ENCODE measurements at places on chromosomes 5 and 9.

GRCh38 chr9:7996558-7996957 lies 197.0 kb upstream of the DMAC1 start:
- DNase-seq: no peak

DNA sequence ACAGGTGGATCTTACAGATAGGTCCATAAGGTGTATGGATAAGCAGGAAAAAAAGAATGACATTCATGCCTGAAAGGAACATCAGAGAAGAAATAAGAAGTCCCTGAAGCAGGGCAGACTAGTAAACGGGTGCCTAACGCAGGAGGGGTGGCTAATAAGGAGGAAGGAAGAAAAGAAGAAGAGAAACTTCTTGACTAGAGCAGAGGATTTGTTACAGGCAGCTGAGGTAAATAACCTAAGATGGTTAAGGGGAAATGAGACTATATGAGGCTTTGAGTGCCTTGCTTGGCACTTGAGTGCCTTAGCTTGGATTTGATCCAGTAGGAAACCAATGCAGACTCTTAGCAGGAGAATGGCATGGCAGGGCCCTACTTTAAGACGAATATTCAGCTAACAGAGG lies 313.5 kb upstream of the PDE4D start:
- DNase-seq: no peak

DNA sequence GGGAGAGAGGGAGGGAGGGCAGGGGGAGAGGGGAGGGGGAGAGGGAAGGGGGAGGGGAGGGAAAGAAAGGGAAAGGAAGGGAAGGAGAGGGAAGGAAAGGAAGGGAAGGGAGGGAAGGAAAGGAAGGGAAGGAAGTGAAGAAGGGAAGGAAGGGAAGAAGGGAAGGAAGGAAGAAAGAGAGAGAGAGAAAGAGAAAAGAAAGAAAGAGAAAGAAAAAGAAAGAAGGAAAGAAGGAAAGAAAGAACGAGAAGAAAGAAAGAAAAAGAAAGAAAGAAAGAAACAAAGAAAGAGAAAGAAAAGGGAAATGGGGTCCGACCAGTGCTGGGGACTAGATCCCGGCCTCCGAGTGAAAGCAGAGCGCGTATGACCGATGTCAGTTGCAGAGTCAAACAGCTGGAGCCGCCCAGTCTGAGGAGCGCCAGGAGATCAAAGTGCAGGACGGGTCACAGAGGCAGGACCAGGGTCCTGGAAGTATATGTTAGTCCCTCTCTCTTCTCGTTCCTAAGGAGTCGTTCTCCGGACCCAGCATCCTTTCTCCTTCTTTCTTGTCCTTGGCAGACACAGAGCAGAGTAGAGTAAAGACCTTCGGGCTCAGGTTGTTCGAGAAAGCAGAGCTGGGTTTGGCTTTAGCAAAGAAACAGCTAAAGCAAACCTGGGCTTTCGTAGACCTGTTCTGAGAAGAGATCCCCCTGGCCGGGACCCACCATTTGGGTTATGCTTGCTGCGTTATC lies 305.4 kb upstream of the MSX2 start:
- DNase-seq: no peak

DNA sequence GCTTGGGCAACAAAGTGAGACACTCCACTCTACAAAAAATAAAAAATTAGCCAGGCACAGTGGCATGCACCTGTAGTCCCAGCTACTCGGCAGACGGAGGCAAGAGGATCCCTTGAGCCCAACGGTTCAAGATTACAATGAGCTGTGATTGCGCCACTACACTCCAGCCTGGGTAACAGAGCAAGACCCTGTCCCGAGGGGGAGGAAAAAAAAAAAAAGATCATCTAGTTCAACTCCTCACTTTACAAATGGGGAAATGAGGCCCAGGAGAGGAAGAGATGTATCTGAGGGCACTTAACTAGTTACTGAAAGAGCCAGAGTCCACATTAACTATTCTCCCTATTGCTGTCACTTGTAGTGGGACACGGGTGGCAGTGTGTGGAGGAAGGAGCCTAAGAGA lies 13.8 kb downstream of the PDCL start:
- DNase-seq: no peak

DNA sequence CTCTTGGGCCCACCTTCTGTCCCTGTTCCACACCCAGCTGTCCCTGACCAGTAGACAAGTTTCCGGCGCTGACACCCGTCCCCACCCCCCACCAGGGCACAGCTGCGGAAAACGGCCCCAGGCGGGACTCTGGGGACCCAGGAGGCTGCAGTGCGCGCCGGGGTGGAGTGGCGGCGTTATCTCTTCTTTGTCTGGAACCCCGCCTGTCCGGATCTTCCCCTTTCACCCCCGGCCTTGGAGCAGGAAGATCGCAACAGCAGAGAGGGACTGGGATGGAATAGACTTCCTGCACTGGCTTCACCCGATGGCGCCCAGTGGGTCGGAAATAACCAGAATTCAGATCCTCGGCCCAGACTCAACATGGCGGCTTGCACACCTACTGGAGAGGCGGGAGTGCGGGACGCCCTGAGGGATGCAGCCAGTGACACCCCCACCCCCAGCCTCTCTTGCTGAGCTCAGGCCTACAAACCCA lies 4.7 kb downstream of the PAX5 start:
- DNase-seq: no peak

GRCh38 chr5:50751064-50751657 lies 84.7 kb downstream of the PARP8 start:
- peak; percentile 42 for DNase-seq

- DNase-seq: no peak
These were observed 59.3 kb upstream of the CD180 start for GRCh38 chr5:67255881-67256280.

- DNase-seq: no peak
These were observed 27.1 kb upstream of the PRR16 start for GRCh38 chr5:120436996-120437395.

- peak; percentile 7 for DNase-seq
These were observed 176.6 kb upstream of the TBCA start for GRCh38 chr5:77952636-77953212.

- DNase-seq: no peak
These were observed 56.6 kb downstream of the CFAP90 start for GRCh38 chr5:7794311-7794710.

- no peak for DNase-seq
These were observed 78.1 kb upstream of the SPATA31C2 start for GRCh38 chr9:88216126-88216995.

DNA sequence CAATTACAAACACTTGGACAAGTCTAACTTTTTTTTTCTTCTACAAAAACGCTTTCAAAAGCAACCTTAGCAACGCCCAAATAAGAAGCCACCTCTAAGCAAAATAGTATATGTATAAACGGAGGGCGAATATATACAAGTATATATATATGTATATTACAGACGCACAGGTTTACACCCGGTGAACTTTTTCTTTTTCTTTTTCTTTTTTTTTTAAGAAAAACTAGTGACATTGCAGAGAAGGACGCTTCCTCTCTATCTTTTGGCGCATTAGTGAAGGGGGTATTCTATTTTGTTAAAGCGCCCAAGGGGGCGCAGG lies 200 bp downstream of the NPR3 start:
- DNase-seq: no peak

GRCh38 chr5:150129813-150130492 lies 25.7 kb downstream of the PDGFRB start:
- DNase-seq: no peak

DNA sequence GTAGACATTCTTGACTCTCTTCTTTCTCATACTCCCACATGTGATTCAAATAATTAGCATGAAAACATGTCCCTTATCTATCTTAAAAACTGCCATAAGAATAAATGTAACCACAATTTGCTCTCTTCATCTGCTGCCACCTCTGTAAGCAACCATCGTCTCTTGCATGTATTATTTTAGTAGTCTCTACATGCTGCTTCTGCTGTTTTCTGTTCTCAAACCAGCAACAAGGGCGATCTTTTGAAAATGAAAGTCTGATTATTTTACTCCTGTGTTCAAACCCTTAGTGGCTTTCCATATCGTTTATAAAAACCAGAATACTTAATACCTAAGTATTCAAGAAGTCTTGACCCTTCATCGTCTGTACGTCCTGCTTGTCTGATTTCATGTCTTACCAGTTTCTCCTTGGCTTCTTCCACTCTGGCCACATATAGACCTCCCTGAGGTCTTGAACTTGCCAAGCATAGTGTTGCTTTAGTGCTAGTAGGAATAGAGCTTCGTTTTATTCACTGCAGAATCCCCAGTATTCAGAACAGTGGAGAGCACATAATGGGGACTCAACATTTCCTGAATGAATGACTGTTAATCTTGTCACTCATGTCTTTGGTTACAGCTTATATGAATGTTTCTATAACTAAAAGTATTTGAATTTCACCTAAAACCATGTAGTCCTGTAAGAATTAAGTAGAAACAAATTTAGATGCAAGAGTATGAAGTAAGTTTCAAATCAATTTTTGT lies 10.6 kb downstream of the CDC42SE2 start:
- no peak for DNase-seq

GRCh38 chr5:1730487-1730847 lies 69.2 kb downstream of the MRPL36 start:
- no peak for DNase-seq

GRCh38 chr5:107576155-107576554 lies 94.6 kb downstream of the EFNA5 start:
- DNase-seq: no peak

GRCh38 chr5:156783092-156783491 lies 67.0 kb upstream of the PPP1R2B start:
- DNase-seq: no peak

GRCh38 chr9:77604316-77604715 lies 43.8 kb downstream of the GNA14 start:
- DNase-seq: no peak

DNA sequence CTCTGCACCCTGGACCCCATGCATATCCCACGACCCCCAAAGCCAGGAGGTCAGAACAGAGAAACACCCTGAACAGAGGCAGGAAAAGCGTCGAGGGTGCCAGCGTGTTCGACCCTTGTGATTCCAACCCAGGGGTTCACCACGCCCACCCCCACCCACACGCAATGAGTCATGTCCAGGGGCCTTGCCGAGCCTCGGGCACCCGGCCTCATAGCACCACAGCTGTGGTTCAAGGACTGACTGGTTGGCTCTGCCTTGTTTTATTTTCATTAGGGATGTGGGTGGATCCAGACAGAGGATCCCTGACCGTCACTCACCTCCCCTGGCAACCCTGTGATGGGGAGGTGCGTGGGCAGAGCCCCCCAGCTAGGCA lies 9.5 kb upstream of the QSOX2 start:
- no peak for DNase-seq

- no peak for DNase-seq
These were observed 46.9 kb upstream of the FREM1 start for GRCh38 chr9:14957109-14957508.

- DNase-seq: no peak
These were observed 917 bp downstream of the NHP2 start for GRCh38 chr5:178152491-178153444.

DNA sequence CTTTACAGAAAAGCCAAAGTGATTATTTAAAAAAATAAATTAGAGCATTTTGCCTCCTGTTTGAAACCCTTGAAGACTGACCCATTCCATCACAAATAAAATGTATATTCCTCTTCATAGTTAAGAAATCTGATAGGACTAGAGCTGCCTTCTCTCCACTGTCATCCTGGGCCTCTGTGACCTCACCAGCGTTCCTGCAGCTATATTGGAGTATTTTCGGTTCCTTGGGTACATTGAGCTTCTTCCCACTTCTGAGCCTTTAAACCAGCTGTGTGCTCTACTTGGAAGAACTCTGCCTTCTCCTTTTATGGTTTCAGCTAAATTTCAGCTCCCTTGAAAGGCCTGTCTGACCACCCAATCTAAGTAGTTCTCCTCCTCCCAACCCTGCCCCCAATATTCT lies 99.1 kb upstream of the ABCA1 start:
- DNase-seq: no peak

DNA sequence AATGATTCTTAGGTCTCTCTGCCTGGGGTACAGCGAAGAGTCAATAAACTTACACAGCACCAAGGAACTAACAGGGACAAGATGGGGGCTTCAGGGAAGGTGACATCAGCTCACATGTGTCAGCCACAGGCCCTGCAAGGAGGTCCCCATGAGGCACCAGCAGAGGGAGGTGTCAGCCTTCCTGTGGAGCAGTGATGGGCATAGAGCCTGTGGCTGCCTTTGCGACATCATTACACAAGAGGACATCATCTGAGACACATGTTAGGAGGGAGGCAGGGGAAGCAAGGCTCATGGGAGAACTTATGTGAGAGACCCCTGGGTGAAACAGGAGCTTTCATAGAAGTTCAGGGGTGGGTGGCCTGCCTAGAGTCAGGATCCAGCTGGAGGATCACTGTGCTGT lies 389.6 kb downstream of the SEMA5A start:
- no peak for DNase-seq

- peak; percentile 45 for DNase-seq
These were observed 28.2 kb downstream of the RETREG1 start for GRCh38 chr5:16588434-16589214.

GRCh38 chr9:2363138-2363745 lies 258.3 kb upstream of the VLDLR start:
- DNase-seq: no peak

GRCh38 chr5:2748861-2749513 lies 2.5 kb downstream of the IRX2 start:
- no peak for DNase-seq

DNA sequence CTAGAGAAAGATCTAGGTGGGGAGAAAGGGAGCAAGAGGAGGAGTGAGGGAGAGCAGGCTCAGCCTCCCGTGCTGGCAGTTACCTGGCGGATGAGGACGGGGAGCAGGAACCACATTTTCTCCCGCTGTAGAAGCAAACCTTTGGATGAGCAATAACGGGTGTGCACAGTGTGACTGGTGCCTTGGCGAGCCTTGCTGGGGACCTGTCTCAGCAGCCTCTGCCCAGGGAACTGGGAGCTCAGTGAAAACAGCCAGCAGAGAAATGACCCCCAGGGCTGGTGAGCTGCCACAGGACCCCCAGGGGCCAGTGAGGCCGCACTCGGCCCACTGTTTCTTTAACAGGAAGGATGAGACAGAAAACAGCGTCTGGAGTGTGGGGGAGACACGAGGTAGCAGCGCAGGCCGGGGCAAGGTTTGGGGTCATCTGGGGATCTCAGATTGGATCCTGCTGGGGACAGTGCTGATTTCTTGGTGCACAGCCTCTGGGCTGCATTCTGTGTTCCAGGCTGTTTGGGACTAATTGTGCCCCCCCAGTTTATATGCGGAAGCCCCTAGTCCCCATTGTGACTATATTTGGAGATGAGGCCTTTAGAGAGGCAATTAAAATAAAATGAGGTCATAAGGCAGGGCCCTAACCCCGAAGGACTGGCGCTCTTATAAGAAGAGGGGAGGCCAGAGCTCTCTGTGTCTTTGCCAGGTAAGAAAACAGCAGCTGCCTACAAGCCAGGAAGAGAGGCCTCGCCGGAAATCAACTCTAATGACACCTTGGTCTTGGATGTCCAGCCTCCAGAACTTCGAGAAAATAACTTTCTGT lies 118.8 kb upstream of the PHYKPL start:
- no peak for DNase-seq

GRCh38 chr5:66981266-66982055 lies 215.1 kb downstream of the CD180 start:
- peak; percentile 37 for DNase-seq

GRCh38 chr9:105114964-105115728 lies 129.3 kb upstream of the SLC44A1 start:
- no peak for DNase-seq

DNA sequence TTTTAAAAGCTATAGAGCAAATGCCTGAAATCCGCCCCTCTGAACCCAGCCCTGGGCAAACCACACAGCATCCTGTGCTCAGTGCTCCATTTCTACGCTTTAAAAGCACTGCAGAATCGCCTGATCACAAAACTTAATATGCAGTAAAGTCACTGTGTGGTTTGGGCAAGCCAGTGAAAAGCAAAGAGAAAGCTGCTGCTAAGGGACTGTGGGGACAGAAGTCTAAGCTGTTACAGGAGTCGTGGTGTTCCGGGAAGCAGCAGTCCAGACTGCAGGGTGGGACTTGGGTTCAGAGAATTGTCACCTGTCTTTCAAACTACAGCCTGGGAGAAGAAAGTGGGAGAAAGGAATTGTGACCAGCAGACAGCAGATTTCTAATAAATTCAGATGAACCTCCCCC lies 8.2 kb downstream of the RAPGEF1 start:
- DNase-seq: no peak
